Activated naive CD8-positive, alpha-beta T cell treated with anti-CD3 and anti-CD28 coated beads for 36 hours (primary cell): ENCODE measurements at places on chromosomes 2 and 18. TPM values are rescaled to one million over a fixed set of nuclear protein-coding genes. Genes with fewer than 3 reads are reported as not detected.
A peak's percentile ranks its signal among the peaks of the same experiment; 100 is the strongest.

Gene MC4R
- total RNA-seq, result not detected

Gene LRP2
- total RNA-seq, result 1.6 TPM

- DNase-seq, result no peak
Observed at GRCh38 chr2:123163398-123163797, 861.7 kb upstream of the CNTNAP5 start.

DNA sequence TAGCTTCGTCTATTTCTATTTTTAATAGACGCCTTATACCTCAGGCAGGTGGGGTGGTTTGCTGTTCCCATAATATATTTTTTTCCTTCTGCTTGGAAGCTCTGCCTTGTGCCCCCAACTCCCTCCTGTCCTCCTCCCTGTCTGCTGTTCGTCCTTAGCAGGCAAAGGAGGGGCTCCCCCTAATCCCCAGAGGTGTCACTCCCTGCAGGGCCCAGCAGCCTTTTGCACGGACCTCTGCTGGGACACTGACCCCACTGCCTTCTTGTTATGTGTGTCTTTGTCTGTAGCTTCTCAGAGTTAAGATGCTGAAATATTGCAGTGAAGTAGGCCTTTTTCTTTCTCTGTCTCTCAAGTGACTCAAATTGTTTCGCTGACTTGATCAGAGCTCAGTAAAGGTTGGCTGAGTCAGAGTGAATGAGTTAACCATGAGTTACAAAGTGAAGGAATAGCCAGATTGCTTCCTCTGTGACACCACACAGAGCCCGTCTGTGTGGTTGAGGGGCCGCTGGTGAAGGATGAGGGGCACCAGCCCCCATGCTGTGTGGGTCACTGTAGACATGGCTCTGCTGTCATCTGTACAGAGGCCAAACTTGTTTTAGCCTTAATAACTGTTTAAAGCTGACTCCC lies 47.7 kb downstream of the PRKCE start:
- no peak for DNase-seq

DNA sequence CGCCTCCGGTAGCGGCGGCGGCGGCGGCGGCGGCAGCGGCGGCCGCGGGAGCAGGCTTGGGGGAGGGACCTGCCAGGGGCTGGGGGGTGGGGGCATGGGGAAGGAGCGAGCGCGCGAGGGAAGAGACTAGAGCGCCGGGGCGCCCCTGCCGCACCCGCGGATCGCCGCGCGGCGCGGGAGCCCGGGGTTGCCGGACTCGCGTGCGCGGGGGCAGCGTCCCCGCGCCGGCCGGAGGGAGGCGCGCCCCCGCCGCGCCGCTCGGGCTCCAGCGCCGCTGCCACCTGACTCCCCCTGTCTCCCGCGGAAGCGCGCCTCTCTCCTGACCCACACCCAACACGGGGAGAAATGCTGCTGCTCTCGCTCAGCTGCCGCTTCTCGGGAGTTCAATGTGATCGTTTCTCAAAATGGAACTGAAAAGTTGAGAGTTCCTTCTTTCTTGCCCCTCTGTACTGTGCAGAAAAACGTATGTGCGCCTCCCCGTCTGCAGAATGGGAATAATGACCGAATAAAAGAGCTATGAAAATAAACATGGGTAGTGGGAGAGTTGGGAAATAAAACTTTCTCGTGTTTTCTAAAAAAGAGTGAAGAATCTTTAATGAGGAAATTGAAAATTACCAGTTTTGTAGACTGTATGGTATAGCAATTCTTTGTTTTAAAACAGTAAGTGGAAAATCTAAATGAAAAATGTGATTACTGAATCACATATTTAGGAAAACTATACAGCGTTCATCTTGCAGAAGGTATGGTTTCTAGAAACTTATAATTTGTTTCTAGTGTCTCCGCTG lies 455 bp upstream of the TLK1 start:
- peak; percentile 68 for DNase-seq

DNA sequence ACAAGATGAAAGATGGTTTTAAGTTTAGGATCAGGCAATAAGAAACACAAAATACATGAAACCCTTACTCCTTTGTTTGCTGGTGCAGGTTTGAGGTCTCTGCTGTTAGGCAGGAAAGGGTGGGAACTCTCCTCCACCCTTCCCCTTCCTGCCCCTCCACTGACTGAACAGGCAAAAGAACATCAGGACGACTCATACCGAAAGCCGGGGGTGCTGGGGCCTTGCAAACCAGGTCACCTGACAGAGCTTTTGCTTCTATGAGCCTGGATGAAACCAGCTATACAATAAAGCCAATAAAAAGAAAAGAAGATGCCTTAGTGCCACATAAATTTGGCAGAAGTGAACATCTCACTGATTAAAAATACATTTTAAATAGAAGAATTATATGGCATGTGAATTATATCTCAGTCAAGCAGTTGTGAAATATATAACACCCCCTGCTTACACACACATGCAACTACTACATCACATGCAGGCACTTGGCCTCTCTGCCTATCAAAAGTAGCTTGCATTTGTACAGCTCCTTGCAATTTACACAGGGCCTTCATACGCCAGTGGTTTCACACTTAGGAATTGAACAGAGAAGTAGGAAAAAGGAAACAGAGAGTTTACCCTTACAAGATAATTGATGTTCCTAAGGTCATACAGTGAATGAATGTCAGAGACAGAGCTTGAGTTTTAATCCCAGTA lies 215.1 kb upstream of the TRIB2 start:
- peak; percentile 75 for DNase-seq

GRCh38 chr2:218887079-218887478 lies 6.4 kb downstream of the WNT10A start:
- DNase-seq, result no peak

DNA sequence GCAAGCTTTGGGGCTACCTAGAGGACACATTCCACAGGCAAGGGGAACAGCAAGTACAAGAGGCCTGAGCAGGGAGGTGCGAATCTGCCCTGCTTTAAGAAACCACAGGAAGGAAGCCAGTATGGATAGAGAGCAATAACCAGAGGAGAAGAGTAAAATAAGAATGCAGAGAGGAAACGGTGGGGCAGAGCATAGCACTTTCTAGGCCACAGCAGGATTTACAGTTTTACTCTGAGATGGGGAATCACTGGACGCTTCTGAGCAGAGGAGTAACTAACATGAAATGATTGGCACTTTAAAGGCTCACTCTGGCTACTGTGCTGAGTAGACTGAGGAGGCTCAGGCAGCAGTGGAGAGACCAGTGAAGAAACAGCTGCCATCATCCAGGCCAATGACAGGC lies 23.8 kb downstream of the AAK1 start:
- no peak for DNase-seq

GRCh38 chr2:41847744-41848441 lies 199.9 kb upstream of the PKDCC start:
- DNase-seq, result no peak
